ENCODE measurements at places on chromosomes 12 and 14.

GRCh38 chr12:52495389-52495788 lies 2.3 kb upstream of the KRT6A start:
- DNase-seq: no peak

- DNase-seq: no peak
Measured at GRCh38 chr12:71447691-71448132, 8.1 kb downstream of the LGR5 start.

DNA sequence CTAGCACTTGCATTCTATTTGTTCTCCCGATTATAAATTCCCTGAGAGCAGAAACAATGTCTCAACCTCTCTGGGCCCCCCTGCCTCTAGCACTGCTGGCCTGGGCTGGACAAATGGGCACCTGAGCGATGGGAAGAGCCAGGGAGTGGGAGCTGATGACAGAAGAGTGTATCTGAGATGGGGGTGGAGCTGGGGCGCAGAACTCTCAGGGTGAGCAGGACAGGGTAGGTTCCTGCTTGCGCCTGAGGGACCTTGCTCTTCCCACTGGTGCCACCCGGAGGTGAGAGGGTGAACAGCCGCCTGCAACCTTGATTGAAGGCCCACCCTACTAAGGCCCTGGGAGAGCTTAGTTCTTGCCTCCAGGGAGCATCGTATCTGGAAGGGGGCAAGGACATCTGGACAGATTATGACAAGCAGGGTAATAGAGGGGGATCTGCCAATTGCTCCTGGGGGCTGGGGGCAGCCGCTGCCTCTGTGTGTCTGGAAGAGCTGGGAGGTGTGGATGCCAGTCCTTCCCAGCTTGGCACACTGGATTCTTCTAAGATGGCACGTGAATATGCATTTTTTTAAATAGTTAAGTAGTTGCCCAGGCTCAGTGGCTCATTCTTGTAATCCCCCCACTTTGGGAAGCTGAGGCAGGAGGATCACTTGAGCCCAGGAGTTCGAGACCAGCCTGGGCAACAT lies 43.0 kb upstream of the TSPAN9 start:
- DNase-seq: peak; percentile 89

- no peak for DNase-seq
Measured at GRCh38 chr12:50117057-50117622, 5.1 kb downstream of the COX14 start.

GRCh38 chr14:88618476-88618875 lies 55.6 kb downstream of the ZC3H14 start:
- no peak for DNase-seq

GRCh38 chr12:46153268-46153872 lies 115.5 kb downstream of the SLC38A1 start:
- DNase-seq: peak; percentile 66

DNA sequence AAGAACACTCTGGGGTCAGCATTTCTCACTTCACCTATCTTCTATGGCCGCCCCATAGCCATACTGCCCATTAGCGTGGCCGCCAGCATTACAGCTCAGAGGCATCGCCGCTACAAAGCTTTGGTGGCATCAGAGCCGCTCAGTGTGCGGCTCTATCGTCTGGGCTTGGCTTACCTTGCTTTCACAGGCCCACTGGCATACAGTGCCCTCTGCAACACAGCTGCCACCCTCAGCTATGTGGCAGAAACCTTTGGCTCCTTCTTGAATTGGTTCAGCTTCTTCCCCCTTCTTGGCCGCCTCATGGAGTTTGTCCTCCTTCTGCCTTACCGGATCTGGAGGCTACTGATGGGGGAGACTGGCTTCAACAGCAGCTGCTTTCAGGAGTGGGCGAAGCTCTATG lies 2.6 kb downstream of the DNAJC22 start:
- DNase-seq: no peak

DNA sequence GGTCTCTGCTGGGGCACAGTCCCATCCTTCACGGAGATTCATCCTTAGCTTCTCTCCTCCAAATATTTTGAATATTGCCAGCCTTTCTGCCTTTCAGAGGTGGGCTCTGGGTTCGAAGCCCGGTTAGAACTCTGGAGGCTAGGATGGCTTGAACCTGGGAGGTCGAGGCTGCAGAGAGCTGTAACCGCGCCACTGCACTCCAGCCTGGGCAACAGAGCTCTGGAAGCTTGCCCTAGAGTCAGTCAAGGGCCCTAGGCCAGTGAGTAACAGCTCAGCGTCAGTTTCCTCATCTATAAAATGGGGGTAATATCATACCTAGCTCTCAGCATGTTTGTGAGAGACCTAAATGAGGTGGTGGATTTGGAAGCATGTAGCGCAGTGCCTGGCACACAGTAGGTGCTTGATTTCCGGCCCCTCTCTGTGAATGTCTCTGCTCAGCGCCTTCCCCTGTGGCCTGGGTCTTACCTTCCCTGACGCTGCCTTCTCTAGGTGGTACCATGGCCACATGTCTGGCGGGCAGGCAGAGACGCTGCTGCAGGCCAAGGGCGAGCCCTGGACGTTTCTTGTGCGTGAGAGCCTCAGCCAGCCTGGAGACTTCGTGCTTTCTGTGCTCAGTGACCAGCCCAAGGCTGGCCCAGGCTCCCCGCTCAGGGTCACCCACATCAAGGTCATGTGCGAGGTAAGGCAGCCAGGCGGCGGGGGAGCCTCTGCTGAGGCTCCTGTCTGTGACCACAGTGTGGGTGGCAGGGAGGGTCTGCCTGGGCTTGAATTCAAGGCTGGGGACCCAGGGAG lies 3.4 kb downstream of the PTPN6 start:
- no peak for DNase-seq

GRCh38 chr14:46480817-46481216 lies 170.8 kb downstream of the RPL10L start:
- no peak for DNase-seq

GRCh38 chr12:50574601-50575348 lies 70.0 kb downstream of the DIP2B start:
- no peak for DNase-seq

DNA sequence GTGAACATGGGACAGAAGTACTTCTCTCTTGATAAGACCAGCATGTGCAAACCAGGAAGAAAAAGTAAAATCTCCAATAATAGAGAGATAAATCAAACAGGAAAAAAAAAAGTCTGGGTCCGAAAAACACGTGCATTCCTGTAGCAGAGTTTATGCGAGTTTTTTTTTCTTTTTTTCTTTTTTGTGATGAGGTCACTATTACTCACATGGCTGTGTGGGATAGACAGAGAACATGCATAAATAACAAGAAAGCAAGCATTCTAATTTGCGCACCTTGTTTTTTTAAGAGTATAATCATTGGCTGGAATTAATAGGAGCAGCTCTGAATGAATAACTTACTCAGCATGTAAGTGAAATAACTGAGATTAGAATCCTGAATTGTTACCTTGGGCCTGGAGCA lies 91.9 kb upstream of the CPM start:
- no peak for DNase-seq

DNA sequence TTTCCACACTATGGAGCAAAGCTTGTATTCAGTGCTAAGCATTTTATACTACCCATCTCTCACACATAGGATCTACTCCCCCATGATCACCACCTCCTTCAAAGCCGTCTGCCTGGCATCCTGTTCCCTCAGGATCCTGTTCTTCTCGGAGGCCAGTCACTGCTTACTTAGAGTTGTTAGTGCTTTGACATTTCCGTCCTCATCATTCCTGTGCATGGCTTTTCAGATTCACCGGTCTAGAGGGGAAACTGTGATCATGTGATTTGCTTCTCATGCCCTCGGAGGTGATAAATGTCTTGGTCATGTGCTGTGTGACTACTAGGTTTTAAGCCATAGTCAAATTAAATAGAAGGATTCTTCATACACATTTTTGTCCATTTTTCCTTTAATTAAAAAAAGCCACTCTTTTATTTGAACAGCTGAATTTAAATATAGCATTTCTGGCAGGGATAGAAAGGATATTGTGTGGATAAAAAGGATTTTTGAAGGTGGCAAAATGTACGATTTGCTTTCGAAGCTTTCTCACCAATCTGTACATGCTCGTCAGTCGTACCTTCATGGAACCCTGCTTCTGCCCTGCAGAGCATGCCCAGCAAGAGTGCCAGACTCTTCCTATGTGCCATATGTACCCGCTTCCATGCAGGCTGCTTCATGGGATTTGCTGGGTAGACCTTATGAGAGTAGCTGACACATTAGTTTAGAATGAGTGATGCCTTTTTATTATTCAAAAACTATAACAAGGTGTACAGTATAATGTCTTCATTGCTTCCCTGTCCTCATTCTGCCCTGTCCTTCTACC lies 53.3 kb downstream of the BMAL2 start:
- DNase-seq: no peak

DNA sequence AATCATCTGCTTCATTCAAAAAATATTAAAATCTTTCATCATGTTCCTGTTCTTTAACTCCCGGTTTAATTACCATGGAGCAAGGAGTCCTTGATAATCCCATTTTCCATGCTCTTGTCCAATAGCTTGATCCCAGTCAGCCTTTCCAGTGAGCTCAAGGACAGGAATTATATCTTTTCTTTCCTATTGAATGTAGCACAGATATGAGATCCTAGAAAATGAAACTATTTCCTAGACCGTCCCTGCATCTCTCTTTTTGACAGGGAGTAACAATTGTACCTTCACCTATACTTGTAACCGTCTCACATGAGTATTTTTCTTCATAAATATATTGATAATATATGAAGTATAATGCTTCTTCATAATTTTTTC lies 35.6 kb downstream of the PIK3C2G start:
- peak; percentile 29 for DNase-seq

- DNase-seq: no peak
Measured at GRCh38 chr14:95467232-95467631, 49.2 kb downstream of the SYNE3 start.

DNA sequence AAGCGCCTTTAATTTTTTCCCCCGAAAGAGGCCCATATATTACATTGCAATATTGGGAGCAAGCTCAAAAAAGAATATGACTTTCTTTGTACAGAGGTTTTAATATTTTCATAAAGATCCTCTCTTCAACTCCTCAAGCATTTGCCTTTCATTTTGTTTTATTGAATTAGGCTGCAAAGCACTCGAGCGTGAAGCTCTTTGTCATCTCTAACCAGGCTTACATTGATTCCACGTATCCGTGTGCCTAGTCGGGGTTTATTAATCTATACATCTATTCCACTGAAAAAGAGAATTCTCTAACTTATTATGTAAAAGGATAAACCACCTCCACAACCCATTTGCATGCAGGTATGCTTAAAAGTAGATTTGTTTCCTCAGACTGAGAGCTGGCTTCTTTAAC lies 234.8 kb upstream of the TMPO start:
- DNase-seq: no peak

GRCh38 chr12:30909349-30910037 lies 17.1 kb upstream of the TSPAN11 start:
- no peak for DNase-seq

DNA sequence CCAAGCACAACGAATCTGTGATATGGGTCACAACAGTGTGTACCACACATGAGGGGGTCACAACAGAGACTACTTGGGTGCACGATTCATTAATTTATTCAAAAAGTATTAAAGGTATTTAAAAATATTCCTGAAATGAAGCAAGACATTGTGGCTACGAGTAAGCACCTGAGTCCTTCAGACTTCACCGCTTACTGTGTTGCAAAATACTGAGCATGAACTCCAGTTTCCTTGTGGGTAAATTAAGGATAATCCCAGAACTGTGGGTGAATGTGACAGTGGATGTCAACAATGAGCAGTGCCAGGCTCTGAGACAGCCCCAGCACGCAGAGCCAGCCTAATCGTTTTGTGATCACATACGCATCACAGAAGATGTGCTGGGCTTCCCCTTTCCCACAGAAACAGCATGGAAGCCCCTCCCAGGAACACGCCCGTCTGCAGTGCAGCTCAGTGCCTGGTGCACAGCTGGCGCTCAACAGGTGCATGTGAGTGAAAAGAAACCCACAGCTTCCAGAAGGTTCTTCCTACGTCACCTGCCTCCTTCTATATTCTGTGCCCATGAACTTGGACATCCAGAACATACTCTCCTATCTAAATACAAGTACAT lies 29.1 kb downstream of the CDC42BPB start:
- no peak for DNase-seq

DNA sequence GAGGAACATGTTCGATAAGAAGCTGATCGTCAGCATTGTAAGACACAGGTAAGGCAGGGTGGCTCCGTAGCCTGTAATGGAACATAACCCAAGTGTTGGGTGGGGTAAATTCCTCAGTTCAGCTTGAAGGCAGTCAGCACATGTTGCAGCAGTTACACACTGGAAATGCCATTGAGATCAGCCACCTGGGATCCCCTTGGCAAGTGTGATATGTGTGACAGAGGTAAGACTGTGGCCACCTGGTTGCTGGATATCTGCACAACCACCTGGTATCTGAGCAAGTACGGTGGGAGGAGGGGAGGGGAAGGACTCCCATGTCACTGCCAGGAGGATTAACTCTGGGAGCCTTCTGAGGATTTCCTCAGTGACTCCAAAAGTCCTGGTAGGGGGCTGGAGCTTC lies 158.0 kb upstream of the CAND1 start:
- DNase-seq: no peak

- no peak for DNase-seq
Measured at GRCh38 chr12:31009976-31010375, 63.7 kb upstream of the DDX11 start.

GRCh38 chr12:16670456-16671050 lies 64.6 kb upstream of the LMO3 start:
- DNase-seq: no peak

DNA sequence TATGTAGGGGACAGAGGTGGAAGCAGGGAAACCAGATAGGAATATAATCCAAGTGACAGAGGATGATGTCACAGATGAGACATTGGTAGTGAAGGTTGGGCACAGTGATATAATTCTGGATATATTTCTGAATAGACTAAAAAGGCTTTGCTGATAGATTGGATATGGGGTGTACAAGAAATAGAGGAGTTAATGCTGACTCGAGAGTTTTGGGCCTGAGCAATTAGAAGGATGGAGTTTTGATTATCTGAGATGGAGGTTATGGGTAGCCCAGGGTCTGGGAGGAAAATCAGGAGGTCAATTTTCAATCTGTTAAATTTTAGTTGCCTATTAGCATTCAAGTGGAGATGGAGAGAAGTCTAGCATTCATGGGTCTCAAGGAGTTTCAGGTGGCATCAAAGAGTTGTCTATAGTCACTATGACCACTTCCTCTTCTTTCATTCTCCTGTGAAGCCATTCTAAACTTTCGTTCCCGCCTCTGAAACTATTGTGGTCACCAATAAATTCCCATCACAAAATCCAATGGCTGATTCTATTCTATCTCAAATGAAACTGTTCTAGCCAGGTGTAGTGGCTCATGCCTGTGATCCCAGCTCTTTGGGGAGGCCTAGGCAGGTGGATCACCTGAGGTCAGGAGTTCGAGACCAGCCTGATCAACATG lies 10.6 kb upstream of the ANO6 start:
- DNase-seq: no peak
